ENCODE measurements at places on chromosomes 12 and 14.

- ATAC-seq = no peak
Measured at GRCh38 chr12:33488036-33488435, 48.4 kb upstream of the SYT10 start.

GRCh38 chr12:113727651-113728061, 238.5 kb downstream of the RBM19 start:
- ATAC-seq = peak; percentile 31

DNA sequence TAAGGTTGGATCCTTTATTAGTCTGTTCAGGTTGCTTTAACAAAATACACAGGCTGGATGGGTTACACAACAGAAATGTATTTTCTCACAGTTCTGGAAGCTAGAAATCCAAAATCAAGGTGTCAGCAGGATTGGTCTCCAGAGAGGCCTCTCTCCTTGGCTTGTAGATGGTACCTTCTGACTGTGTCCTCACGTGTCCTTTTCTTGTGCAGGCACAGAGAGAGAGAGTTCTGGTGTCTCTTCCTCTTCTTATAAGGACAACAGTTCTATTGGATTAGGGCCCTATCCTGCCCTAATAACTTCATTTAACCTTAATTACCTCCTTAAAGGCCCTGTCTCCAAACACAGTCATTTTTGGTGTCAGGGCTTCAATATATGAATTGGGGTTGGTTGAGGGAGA, 4.6 kb upstream of the ANKRD33 start:
- no peak for ATAC-seq

DNA sequence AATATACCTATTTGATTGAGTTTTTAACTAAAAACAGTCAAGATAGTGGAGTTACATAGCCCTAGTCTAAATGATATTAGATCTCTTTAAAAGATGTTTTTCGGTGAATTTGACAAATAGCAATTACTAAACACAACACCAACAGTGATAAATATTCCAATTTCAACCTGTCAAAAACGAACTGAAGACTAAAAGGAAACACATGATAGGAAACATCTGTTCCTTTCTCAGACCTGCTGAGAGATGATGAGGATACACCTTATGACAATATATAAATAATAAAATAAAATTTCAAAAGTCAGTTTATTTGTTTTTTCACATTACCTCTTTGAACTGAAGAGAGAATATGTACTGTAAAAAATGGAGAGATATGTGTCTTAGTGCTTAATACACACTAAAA, 232.7 kb downstream of the RASSF9 start:
- ATAC-seq = no peak

GRCh38 chr12:3912863-3913262, 39.7 kb upstream of the PARP11 start:
- ATAC-seq = no peak

DNA sequence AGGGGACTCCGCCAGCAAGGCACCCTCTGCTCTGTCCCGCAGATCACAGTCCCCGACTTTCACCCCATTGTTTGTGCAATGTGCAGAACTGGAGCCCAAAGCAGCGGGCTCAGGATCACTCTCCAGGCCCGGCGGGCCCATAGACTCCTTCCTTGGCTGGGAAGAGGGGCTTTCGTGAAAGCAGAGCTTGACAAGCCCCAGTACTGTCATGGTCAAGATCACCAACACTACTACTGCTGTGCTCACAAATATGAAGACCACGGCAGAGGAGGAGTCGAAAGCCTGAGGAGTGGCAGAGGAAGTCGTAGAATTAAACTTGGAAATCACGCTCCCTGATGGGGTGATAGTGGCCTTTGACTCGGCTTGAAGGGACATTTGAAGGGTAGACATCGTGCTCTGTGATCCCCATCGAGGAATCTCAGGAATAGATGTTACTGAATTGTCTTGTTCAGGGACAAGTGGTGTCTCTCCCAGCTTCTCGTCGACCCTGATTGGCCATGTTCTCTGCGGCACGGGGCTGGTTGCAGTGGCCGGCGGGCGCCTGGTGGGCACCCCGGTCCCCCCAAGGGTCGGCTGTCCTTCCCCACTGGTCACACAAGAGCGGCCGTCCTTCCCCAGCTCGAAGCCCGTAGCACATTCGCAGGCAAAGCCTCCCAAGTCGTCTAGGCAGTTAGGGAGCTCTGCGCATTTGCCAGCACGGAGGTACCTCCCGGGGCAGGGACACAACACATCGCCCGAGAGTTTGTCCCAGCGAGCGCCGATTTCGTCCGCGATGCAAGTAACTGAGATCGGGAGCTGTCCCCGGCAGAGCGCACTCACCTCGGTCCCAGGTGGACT, 1.1 kb downstream of the CLEC14A start:
- ATAC-seq = peak; percentile 57

DNA sequence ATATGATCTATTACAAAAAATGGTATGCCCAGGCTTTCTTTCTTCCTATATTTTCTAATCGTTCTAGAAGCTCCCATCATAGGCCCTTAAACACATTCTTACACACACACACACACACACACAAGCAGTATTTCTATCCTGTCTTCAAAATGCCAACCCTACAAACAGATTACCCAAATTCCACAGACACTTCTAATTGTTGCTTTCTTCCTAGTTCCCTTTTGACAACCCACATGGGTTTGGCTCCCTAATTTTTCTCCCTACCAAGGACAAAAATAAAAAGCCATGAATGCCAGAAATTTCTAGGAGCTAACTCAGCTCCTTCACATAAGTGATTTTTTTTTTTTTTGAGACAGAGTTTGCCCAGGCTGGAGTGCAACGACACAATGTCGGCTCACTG, 60.3 kb upstream of the NTF3 start:
- ATAC-seq = no peak

All from SK-N-SH treated with all-trans-retinoic acid at 6 μM for 48 hours (cell line).